Airway epithelial cell (primary cell): ENCODE measurements at places on chromosomes 16 and 17. TPM values are rescaled to one million over a fixed set of nuclear protein-coding genes. Genes with fewer than 3 reads are reported as not detected.

PRCD gene
- 0.35 and 1.6 TPM in 2 replicates for total RNA-seq

PRMT7 gene
- 33.7 and 43.9 TPM in 2 replicates for total RNA-seq

MILR1 gene
- 0.28 and 4.3 TPM in 2 replicates for total RNA-seq

ETV4 gene
- 15.0 and 23.2 TPM in 2 replicates for total RNA-seq

ELMO3 gene
- 33.8 and 39.6 TPM in 2 replicates for total RNA-seq

ACSM2A gene
- not detected in 2 replicates for total RNA-seq

OTOP3 gene
- 0.14 and 0.56 TPM in 2 replicates for total RNA-seq

KCNJ12 gene
- 0.07 TPM in 1 of 2 replicates, not detected in the other for total RNA-seq

NDUFAF8 gene
- total RNA-seq = 71.7 and 312 TPM in 2 replicates

OVCA2 gene
- 61.9 and 64.2 TPM in 2 replicates for total RNA-seq

ACSM5 gene
- not detected in 2 replicates for total RNA-seq

AARS1 gene
- 70.8 and 76.0 TPM in 2 replicates for total RNA-seq

C1QL1 gene
- total RNA-seq = 0.42 and 0.71 TPM in 2 replicates

CCDC200 gene
- total RNA-seq = not detected in 2 replicates

SDR42E1 gene
- 10.3 TPM in 2 replicates for total RNA-seq

CDC42EP4 gene
- 37.0 and 58.9 TPM in 2 replicates for total RNA-seq

STXBP4 gene
- 3.1 and 5.8 TPM in 2 replicates for total RNA-seq

SHISA9 gene
- total RNA-seq = not detected in 2 replicates

NPIPA2 gene
- total RNA-seq = not detected in 2 replicates

MAP2K6 gene
- total RNA-seq = 0.79 and 0.85 TPM in 2 replicates

PLA2G10 gene
- not detected in 2 replicates for total RNA-seq

ZDHHC1 gene
- 5.3 and 6.1 TPM in 2 replicates for total RNA-seq

CCL22 gene
- total RNA-seq = 0.35 TPM in 1 of 2 replicates, not detected in the other

PIRT gene
- not detected in 2 replicates for total RNA-seq

IGFBP4 gene
- total RNA-seq = 33.6 and 35.5 TPM in 2 replicates

THUMPD1 gene
- 23.3 and 43.2 TPM in 2 replicates for total RNA-seq

ERN2 gene
- 0.28 and 0.49 TPM in 2 replicates for total RNA-seq

FBXO39 gene
- 0.07 TPM in 1 of 2 replicates, not detected in the other for total RNA-seq

DCTN5 gene
- 47.9 and 48.0 TPM in 2 replicates for total RNA-seq

CDH15 gene
- total RNA-seq = not detected in 2 replicates

XAF1 gene
- total RNA-seq = 0.21 TPM in 1 of 2 replicates, not detected in the other

RNFT1 gene
- total RNA-seq = 7.7 and 9.3 TPM in 2 replicates

CACNG3 gene
- total RNA-seq = not detected in 2 replicates

CCL16 gene
- total RNA-seq = not detected in 2 replicates

PSME3IP1 gene
- 47.8 and 63.6 TPM in 2 replicates for total RNA-seq

HBZ gene
- total RNA-seq = not detected in 2 replicates

OTOP2 gene
- 0.42 and 0.79 TPM in 2 replicates for total RNA-seq

RRN3 gene
- 26.5 and 34.1 TPM in 2 replicates for total RNA-seq

SKAP1 gene
- total RNA-seq = not detected in 2 replicates

DLX4 gene
- 0.14 TPM in 1 of 2 replicates, not detected in the other for total RNA-seq

GAA gene
- total RNA-seq = 40.2 and 52.5 TPM in 2 replicates

TOP2A gene
- 89.1 and 102 TPM in 2 replicates for total RNA-seq

G6PC1 gene
- not detected in 2 replicates for total RNA-seq

ERI2 gene
- total RNA-seq = 17.0 and 26.8 TPM in 2 replicates

GPR142 gene
- not detected in 2 replicates for total RNA-seq

CHST5 gene
- total RNA-seq = not detected in 2 replicates

GPRC5C gene
- 11.7 and 19.5 TPM in 2 replicates for total RNA-seq

SP6 gene
- 5.2 and 7.1 TPM in 2 replicates for total RNA-seq

FAM117A gene
- total RNA-seq = 2.8 and 6.1 TPM in 2 replicates

LGALS9 gene
- total RNA-seq = 0.65 and 5.5 TPM in 2 replicates

TNFRSF17 gene
- not detected in 2 replicates for total RNA-seq

CD300LG gene
- total RNA-seq = not detected in 2 replicates

SEPTIN12 gene
- not detected in 2 replicates for total RNA-seq

C1QTNF8 gene
- not detected in 2 replicates for total RNA-seq

CPHXL2 gene
- not detected in 2 replicates for total RNA-seq

KRT33B gene
- total RNA-seq = not detected in 2 replicates

SNX20 gene
- total RNA-seq = not detected in 2 replicates

SEZ6L2 gene
- 9.9 and 11.2 TPM in 2 replicates for total RNA-seq

KCNJ2 gene
- 0.42 and 0.46 TPM in 2 replicates for total RNA-seq
